ENCODE measurements at places on chromosomes 16 and 17.

DNA sequence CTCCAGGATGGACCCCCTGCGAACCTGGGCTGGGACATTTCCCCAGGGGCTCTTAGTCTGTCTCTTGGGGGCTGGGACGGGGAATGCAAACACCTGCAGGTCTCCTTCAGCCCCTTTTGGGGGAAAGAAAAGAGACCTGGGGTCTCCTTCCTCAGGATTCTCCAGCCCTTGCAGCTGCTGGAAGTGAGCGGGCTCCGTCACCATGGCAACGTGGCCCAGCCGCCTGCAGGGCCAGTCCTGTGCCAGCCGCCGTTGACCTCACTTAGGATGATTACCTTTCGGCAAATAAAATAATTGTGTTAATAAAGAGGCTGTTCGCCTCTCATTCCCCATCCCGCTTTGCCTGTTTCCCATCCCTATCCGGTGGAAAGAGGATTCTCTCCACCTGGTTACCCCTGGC, 25.7 kb downstream of the MRM1 start:
- DNase-seq: no peak

DNA sequence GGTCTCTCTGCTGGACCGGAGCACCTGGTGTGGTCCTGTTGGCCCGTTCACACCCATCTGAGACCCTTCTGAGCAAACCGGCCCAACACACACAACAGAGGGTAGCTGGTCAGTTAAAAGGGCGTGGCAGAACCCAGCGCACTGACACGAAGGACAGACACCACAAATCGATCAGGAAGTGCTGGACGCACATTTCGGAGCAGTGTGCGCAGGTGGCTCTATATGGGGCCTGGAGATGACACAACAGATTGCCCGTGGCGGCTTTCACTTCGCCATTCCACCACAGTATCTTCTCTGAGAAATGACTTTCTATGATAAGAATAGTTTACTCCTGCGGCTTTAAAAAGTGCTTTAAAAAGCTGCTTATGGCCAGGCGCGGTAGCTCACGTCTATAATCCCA, 12.5 kb downstream of the CCDC57 start:
- DNase-seq: no peak

- no peak for DNase-seq
These were observed 22.6 kb downstream of the SLC25A10 start for GRCh38 chr17:81734405-81735263.

DNA sequence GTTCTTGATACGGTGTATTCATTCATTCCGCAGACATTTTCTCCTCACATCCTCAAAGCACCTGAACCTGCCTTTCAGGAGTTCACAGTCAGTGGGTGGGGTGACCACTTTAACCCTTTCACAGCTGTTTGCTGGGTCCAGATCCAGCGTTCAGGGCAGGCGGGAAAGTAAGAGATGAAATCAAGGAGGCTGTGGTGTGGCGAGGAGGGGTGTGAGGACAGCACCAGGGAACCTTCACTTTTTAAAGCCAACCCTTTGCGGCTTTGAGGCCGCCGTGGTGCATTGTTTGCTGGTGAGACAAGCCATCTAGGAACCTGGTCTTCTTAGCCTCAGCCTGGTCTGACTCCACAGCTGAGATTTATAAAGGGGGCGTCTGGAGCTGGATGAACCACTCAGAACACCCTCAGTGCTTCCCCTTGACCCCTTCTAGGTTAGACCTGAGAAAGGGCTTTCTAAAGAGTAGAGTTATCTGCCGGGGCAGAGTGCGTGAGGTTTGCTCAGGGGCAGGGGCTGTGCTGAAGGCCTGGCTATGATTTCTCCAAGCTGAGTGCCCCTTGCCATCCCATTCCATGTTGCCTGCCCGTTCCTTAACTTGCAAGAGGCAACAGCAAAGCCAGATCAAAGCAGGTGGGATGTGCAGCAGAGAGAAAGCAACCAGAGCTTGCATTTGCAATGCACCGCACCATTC, 933 bp downstream of the CCR7 start:
- no peak for DNase-seq

DNA sequence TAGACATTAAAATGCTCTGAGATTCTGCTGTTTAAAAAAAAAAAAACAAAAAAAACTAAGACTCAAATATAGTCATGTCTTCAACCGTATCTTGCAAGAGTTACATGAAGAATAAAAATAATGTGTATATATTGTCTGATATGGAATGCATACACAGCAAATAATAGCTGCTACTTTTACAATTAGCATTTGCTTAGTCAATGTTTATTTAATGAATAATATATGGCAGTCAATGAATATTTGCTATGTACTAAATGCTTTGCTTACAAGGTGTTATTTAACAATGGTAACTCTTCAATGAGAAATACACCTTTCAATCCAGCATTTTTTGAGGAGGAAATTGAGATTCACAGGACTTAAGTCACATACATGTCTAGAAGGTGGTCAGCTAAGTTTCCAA, 718.8 kb upstream of the SOX9 start:
- DNase-seq: no peak

- no peak for DNase-seq
These were observed at the start of gene FAM20A for GRCh38 chr17:68600931-68601564. TSS of gene FAM20A (minus strand) at chr17:68601367. CDS start at chr17:68600666, 701 bp downstream.

DNA sequence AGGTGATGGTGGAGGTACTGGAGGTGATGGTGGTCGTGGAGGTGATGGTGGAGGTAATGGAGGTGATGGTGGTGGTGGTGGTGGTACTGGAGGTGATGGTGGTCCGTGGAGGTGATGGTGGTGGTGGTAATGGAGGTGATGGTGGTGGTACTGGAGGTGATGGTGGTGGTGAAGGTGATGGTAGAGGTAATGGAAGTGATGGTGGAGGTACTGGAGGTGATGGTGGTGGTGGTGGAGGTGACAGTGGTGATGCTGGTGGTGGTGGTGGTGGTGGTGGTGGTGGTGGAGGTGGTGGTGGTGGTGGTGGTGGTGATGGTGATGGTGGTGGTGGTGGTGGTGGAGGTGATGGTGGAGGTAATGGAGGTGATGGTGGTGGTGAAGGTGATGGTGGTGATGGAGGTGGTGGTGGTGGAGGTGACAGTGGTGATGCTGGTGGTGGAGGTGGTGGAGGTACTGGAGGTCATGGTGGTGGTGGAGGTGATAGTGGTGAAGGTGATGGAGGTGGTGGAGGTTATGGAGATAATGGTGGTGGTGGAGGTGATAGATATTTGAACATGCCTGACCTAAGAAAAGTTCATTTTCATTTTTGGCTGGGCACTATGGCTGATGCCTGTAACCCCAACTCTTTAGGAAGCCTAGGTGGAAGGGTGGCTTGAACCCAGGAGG, 55.0 kb downstream of the RNF213 start:
- no peak for DNase-seq

DNA sequence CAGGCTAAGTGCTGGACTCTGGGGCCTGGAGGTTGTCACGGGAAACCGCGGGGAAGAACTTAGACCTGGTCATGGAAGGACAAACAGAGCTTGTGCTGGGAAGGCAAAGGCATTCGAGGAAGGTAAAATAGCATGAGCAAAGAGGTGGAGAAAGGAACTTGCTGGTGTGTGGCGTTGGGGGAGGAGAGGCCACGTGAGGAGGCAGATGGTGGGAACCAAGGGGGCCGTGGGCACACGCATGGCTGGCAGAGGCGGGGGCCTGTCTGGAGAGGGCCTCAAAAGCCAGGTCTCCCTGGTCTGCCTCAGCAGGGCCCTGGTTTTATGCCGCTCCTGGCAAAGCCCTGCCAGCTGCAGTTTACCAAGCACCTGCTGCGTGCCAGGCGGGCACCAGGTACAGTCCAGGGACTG, 15.3 kb downstream of the CORO7 start:
- no peak for DNase-seq

- DNase-seq: no peak
These were observed 6.2 kb downstream of the NACA2 start for GRCh38 chr17:61584866-61585265.

- no peak for DNase-seq
These were observed 237.1 kb upstream of the DYNLRB2 start for GRCh38 chr16:80303691-80304090.

DNA sequence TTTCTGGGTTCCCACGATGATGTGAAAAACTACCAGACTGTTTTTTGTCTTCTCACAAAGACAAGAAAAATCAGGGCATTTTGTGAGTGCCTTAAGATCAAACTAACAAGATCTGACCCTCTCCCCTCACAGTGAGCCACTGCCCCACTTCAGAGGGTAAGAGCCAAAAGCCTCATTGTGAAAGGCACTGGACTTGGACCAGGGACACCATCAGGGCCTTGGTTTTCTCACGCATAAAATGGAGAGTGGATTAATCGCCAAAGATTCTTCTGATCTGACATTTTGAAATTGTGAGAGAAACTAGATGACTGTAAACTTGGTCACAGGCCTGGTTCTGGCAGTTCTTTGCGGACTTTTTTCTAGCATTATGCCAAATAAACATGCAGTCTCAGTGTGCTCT, 21.0 kb upstream of the ENDOV start:
- DNase-seq: no peak

DNA sequence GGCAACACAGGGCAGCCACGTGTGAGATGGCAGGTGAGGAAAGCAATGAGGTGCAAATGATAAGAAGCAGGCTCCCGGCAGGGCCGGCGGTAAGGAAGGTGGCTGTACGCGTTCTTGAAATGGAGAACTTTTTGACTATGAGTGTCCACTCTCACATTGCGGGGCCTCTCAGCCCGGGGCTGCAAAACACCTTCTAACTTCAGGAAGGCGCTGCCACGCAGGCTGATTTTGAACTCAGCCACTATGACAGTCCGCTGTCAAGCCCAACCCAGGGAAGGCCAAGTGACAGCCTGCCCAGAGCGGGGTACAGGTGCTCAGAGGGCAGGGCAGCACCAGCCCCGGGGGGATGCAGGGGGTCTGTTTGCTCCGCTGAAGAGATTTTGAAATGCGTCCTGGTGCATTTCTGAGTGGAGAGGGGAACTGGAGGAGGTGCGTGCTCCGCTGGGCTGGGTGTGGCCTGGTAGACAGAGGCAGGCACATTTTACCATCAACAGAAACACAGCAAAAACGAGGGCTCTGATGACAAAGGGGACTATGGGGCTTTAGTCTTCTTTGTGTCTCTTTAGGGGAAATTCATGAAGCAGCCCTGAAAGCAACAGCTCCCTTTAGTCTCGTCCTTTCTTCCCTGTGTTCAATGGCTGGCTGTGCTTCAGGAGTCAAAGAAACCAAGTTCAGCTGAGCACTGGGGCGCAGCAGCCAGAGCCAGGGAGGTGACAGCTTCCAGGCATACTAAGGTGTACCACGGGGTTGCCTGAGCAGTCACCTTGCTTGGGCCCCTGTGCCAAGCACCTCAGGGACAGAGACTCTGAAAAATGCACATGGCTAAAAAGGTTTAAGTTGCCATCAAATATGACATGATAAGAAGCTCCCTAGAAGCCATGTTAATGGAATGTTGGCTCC, 14.6 kb upstream of the SREBF1 start:
- no peak for DNase-seq

- DNase-seq: no peak
These were observed 23.0 kb downstream of the ARHGAP27 start for GRCh38 chr17:45409659-45410076.

GRCh38 chr17:11736613-11737312, 138.5 kb downstream of the DNAH9 start:
- DNase-seq: no peak

DNA sequence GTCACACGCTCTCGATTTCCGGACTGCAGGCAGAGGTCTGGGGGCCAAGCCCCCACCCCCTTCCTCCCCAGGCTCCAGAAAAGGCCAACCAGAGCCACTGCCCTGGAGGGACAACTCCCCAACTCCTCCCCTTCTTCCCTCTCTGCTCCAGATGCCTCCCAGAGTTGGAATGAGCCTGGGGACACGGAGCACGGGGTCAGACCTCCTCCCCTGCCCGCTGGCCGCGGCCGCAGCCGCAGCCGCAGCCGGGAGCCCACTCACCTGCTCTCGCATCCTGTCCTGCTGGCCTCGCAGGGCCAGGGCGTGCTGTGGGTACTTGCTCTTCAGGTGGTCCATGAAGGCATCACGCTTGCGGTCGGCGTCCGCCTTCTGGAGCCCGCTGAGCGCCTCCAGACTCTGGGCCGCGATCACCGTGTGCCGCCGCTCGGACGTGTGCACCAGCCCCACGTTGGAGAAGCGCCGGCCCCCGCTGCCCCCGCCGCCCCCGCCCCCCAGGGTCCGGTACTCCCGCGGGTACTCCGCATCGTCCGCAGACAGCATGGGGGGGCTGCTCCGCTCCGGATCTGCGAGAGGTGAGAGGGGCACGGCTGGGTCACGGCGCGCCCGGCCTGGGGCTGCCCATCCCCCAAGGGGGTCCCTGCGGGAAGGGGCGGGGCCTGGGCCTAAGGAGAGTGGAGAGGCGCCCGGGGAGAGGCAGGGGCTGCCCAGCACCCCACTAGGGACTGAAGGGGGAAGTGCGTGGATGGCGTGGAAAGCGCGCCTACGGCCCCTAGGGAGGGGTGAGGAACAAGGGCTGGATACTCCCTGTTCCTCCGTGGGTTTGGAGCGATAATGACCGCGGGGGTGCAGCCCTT, 27.3 kb downstream of the SRCIN1 start:
- DNase-seq: no peak

GRCh38 chr17:57584050-57584551, 161.0 kb downstream of the CCDC182 start:
- no peak for DNase-seq

DNA sequence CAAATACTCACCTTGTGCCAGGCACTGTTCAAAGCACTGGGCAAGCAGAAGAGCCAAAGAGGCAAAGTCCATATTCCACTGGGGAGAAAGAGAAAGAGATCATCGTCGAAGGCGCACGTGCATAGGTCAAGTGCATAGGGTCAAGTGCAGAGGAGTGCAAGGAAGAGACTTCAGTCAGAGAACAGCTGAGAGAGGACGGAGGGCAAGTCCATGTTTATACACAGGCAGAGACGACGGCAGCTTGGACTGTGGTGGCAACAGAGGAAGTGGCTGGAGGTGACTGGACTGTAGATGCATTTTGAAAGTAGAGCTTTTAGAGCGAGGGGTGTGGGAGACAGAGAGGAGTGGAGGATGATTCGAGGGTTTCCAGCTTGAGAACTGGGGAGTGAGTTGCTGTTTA, 74.7 kb upstream of the SDK2 start:
- no peak for DNase-seq

GRCh38 chr17:76383546-76384221, 725 bp upstream of the SPHK1 start:
- peak; percentile 20 for DNase-seq

DNA sequence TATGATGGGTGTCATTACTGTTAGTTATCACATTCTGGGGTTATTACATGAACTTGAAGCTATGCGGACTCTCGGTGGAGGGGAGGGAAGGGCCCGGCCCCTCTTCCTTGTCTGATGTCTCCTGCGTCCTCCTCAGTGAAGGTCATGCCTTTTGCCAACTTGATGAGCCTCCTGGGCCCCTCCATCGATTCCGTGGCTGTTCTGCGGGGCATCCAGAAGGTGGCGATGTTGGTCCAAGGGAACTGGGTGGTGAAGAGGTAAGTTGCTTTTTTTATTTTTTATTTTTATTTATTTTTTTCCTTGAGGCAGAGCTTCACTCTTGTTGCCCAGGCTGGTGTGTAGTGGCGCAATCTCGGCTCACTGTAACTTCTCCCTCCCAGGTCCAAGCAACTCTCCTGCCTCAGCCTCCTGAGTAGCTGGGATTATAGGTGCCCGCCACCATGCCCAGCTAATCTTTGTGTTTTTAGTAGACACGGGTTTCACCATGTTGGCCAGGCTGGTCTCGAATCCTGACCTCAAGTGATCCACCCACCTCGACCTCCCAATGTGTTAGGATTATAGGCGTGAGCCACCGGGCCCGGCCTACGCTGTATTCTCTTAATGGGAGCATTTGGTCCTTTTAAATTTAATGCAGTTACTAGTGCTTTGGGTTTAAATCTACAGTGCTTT, 21.6 kb downstream of the POLR3E start:
- peak; percentile 24 for DNase-seq
